ENCODE measurements at places on chromosomes 5 and 9.

DNA sequence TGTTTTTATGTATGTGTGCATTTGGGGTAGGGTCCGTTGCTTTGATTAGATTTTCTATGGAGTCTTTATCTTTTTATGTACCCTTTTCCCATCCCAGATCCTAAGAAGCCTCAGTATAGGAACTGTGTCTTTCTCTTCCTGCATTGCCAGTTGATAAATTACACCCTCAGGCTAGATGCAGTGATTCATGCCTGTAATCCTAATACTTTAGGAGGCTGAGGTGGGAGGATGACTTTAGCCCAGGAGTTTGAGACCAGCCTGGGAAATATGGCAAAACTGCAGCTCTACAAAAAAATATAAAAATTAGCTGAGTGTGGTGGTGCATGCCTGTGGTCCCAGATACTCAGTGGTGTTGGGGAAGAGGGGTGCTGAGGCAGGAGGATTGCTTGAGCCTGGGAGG is 40.2 kb downstream of the NLN start:
- DNase-seq: no peak

GRCh38 chr5:148791334-148791667 is 35.1 kb upstream of the ADRB2 start:
- DNase-seq: no peak

- no peak for DNase-seq
Measured at GRCh38 chr5:134784241-134784920, 25.8 kb downstream of the DDX46 start.

- DNase-seq: no peak
Measured at GRCh38 chr5:79236362-79236969, 535 bp downstream of the JMY start.

DNA sequence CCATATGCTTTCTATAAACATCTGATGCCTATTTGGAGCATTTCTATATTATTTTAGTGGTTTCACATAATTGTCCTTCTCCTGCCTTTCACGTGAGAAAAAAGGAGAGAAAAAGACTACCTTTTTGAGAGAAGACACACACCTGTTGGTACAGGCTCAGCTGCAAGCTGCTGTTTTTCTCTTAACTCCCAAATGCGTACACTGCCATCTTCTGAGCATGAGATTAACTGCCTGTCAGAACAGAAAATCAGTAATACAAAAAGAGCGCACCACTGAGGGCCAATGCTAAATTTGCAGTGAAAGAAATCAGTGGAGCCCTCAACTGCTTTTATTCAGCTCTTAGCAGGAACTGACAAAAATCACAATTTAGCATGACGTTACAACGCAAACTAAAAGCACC is 54.9 kb downstream of the WDR41 start:
- no peak for DNase-seq

DNA sequence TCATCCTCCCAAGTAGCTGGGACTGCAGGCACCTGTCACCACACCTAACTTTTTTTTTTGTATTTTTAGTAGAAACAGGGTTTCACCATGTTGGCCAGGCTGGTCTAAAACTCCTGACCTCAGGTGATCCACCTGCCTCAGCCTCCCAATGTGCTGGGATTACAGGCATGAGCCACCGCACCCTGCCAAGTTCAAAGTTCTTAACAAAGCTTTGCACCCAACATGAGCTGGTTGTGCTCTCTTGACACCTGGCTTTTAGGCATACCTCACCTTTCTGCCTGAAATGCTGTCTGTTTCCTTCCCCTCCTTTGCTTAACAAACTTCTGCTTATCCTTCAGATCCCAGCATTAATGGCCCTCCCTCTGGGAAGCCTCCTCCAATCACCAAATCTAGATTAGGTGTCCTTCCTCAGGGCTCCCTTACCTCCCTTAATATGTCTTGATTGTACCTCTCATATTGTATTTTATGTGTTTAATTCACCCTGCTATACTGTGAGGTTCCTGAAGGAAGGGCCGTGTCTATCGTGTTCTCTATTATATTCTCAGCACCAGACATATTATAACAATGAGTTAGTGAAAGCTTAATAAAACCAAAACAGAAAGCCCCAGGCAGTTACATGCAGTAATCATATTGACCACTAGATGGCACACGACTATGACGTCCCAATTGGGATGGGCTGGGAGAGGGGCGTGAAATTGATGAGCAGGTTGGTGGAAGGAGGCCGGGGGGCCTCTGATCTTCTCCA is 62.9 kb upstream of the PPARGC1B start:
- DNase-seq: no peak

DNA sequence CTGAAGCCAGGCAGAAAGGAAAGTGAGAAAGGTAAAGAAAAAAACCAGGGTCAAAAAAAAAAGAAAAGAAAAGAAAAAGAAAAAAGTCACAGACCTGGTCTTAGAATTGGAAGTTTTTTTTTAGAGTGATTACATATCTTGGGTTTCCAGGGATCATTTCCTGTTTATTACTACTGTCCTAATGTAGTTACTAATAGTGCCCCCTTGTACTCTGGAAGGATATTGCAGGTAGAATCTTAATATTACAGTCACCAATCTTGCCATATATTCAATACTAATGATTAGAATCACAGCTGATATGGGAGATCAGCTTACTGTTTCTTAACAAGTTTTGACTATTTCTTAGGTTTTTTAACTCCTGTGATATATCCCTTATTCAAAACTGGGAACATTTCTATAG is 543.2 kb upstream of the CDH6 start:
- DNase-seq: no peak

GRCh38 chr5:158698768-158699284 is 400.9 kb downstream of the EBF1 start:
- no peak for DNase-seq

DNA sequence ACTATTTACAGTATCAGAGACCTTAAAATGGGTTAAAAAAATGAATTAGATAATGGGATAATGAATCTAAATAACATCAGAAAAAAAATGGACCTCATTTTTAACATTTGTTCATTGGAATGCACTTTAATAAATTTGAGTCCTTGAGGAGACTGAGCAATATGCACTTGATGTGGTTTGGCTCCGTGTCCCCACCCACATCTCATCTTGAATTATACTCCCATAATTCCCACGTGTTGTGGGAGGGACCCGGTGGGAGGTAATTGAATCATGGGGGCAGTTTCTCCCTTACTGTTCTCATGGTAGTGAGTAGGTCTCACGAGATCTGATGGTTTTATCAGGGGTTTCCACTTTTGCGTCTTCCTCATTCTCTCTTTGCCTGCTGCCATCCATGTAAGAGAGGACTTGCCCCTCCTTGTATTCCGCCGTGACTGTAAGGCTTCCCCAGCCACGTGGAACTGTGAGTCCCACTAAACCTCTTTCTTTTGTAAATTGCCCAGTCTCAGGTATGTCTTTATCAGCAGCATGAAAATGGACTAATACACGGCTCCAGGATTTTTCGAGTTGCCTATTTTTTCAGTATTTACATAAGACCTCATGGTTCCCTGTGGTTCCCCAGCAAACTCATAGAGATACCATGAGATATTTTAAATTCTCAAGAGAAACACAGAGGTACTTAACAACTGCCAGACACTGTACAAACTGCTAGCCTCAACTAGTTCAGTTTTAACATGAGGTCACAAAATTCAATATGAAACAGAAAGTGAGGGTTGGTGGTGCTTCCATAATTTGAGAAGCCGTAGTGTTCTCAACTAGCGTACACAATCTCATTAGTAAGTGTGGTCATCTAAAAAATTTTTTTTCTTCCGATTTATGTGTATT is 128.3 kb downstream of the TLE1 start:
- no peak for DNase-seq

DNA sequence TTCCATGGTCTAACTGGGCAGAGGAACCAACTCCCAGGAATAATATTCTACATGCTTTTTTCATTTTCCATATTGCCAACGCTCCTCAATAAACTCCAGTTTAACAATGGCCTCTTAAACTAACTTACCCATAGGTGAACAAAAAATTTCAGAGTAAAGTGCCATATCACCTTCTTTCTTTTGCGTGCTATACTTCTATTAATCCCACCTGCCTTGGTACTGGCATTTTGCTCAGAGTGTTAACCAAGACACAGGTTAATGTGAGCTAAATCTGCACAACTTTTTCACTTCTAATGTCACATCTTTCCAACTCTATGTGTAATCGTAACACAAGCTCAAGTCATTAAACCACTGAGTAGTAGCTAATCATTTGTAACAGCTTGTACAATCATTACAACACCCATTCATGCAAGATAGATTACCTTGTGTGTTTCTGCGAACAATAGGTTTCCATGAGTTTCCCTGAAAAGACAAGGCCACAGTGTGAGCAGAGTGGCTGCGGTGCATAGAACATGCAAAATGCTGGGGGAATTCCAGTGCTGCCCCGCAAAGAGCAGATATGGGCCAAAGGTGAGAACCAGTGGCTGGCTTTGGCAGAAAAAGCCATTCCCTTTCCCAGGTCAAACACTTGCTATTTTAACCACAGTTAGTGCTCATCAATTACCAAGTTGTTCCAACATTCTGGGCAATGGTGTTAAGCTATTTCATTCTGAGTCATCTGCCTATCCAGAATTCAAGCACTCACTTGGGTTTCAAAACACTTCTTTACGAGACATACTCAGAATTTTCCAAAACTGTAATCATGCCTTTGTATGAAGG is 42.8 kb downstream of the TIMD4 start:
- no peak for DNase-seq

GRCh38 chr9:81683238-81683637 is 6.1 kb downstream of the TLE1 start:
- no peak for DNase-seq

DNA sequence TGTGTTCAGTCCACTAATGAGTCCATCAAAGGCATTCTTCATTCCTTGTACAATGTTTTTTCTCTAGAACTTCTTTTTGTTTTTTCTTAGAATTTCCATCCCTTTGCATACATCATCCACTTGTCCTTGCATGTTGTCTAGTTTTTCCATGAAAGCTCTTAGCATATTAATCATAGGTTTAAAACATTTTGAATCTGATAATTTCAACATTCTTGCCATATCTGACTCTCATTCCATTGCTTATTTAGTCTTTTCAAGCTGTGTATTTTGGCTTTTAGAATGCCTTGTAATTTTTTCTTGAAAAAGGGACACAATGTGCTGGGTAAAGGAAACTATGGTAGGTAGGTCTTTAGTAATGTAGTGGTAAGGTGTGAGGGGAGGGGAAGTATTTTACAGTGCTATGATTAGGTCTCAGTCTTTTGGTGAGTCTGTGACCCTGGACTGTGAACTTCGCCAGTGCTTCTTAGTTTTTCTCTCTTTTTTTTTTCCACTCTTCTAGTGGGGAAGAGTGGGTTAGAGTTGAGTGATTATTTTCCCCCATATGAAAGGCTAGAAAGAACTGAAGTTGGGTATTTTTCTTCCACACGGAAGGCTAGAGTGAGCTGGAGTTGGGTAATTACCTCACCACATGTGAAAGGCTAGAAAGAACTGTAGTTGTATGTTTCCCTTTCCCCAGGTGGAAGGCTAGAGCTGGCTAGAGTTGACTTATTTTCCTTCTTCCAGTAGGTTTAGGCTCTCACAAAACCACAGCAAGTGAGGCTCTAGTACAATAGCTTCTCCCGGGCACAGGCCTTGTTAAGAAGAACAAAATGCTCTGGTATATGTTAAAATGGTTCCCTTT is 172.1 kb downstream of the SNX18 start:
- DNase-seq: no peak

DNA sequence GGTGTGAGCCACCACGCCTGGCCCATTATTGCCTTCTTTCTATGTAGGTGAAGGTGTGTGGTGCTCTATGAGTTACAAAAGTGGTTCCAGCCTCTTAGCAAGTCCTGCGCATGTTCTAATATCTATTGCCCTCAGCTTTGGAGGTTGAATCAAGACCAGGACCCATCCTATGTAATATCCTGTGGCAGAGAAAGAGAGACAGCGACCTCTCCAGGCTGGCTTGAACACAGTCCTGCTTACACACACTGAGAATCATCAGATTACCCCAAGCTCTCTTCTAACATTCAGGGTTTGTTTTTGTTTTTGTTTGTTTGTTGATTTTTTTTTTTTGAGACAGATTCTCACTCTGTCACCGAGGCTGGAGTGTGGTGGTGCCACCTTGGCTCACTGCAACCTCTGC is 94.7 kb upstream of the OSMR start:
- no peak for DNase-seq

- no peak for DNase-seq
Measured at GRCh38 chr9:6658628-6659353, 13.3 kb upstream of the GLDC start.

DNA sequence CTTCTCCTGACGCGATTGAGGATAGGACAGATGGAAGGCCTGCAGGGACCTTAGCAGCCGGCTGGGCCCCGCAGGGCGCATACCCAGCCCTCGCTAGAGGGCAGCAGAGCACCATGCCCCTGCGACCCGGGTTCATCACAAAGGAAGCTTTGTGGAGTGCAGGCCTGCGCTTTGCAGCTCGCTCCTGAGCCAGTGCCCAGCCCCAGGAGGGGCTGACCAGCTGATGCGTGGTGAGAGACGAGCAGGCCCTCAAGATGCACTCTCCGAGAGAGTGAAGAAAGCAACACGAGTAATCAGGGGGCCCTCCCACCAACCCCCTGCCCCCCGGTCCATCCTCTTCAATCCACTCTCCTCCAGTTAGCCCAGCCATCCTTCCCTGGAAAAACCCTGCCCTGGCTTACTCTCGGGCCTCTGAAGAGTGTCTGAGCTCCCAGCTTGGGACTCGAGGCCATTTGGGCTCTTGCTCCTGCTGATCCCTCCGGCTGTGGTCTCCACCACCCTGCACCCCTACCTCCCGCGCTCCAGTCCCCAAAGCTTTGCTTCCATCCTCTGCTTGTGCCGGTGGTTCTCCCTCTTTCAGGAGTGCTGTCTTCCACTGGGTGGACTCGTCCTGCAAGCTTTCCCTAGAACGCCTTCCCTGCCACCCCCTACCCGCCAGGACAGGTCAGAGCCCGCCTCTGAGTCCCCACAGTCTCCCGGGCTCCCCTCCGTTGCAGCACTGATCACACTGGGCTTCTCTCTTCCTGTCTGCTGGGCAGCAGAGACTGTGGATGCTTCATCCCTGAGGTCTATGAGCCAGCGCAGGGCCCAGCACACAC is 9.1 kb upstream of the KIF12 start:
- peak; percentile 78 for DNase-seq

- DNase-seq: no peak
Measured at GRCh38 chr5:34682926-34683623, 26.9 kb downstream of the RAI14 start.

GRCh38 chr9:90967145-90967538 is 165.5 kb downstream of the SYK start:
- no peak for DNase-seq

GRCh38 chr5:143243103-143243502 is 160.4 kb downstream of the NR3C1 start:
- no peak for DNase-seq

DNA sequence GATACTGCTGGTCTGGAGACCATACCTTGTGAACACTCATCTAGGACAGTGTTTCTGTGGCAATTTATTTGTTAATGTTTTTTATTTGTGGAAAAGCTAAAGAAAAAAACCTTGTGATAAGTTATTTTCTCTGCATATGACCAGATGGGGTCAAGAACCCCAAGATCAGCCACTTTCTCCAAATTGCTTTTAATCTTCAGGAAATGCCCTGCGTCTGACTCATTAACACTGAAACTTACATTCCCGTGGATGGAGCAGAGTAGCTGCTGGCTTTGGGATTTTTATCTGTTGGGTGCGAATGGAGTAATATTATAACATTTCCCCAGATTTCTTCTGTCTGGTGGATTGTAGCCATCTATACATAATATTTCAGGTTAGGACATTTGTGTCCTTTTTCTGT is 444.5 kb downstream of the SH3GL2 start:
- DNase-seq: no peak

- no peak for DNase-seq
Measured at GRCh38 chr5:57902095-57902494, 419.5 kb upstream of the ACTBL2 start.

GRCh38 chr5:135344349-135344748 is 54.7 kb downstream of the MACROH2A1 start:
- no peak for DNase-seq

GRCh38 chr5:154610321-154611154 is 132.5 kb upstream of the HAND1 start:
- DNase-seq: peak; percentile 80
